CD14-positive monocyte (primary cell): ENCODE measurements at places on chromosomes 13 and 19. TPM values are rescaled to one million over a fixed set of nuclear protein-coding genes. Genes with fewer than 3 reads are reported as not detected.

DNA sequence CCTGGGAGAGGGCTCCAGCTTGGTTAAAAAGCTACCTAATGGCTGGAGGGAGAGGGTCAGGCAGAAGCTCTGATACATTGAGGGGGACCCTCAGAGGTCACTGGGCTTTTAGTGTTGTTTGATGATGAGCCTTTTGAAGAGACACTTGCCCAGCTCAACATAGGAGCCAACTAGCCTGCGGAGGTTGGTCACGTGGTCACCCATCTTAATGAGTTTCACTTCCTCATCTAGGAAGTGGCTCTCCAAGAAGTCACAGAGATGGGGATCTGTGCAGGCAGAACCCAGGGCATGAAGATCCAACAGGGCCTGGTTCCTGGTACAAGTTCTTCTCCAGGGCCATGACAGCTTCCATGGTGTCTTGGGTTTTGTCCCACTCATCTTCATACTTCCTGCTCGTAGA is 33.4 kb downstream of the IPO5 start:
- no peak overlapping the region for H3K27ac ChIP-seq
- H3K4me1 ChIP-seq: peaks cover 3% of the 10 kb centered on the region
- DNase-seq: peak; percentile 65
- H3K27me3 ChIP-seq: no peaks in the 10 kb centered on the region

- no peak overlapping the region for H3K27ac ChIP-seq
These were observed 2.9 kb upstream of the C13orf42 start for GRCh38 chr13:51113969-51114368.

- H3K36me3 ChIP-seq: no peaks in the 10 kb centered on the region
- H3K4me1 ChIP-seq: no peaks in the 10 kb centered on the region
- no peak overlapping the region for H3K27ac ChIP-seq
- H3K4me3 ChIP-seq: no peak overlapping the region
These were observed 235.8 kb upstream of the MIR17HG start for GRCh38 chr13:91111476-91112200.

The JAK3 gene
- polyA plus RNA-seq: 34.0 TPM

The FGF14 gene
- polyA plus RNA-seq: not detected

The SIGLEC7 gene
- 93.3 TPM for polyA plus RNA-seq
